Activated CD8-positive, alpha-beta memory T cell treated with anti-CD3 and anti-CD28 coated beads, Interleukin-2, amount 10 ng/mL, durations not matched to agents 7 days and 5 days (primary cell): ENCODE measurements at places on chromosomes 6 and 20.

DNA sequence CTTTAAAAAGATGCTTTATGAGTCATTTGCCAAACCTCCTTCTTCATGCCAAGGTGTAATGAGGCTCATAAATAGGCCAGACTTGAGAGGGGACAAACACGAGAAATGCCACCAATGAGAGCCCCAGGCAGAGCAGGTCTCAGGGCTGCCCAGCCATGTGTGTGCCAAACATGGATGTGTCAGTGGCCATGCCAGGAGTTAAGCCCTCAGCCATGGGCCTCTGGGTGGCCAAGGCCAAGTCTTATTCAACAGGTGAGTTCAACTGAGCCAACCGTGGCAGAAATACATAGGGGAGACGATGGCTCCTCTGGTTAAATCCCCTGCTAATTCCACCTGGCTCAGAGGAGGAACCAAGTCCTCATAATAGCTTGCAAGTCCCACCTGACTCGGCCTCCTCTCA, 358.8 kb downstream of the PREX1 start:
- no peak for DNase-seq

DNA sequence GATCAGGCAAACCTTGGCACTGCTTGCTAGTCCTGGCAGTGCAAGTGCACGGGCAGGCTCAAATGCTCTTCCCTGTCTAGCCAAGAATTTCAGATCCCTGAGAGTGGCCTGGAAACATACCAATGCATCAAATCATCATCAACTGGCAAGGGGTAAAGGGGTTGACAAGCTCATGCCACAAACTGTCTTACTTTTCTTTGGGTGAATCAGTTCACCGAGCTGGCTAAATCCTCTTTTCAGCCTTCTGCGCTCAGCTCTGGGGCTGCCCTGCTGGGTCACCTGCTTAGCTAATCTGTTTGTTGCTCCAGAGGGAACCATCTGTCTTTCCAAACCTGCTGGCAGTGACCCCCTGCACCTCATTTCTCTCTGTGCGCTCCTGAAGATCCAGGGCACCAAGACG, 59.5 kb downstream of the LYRM4 start:
- DNase-seq: no peak

DNA sequence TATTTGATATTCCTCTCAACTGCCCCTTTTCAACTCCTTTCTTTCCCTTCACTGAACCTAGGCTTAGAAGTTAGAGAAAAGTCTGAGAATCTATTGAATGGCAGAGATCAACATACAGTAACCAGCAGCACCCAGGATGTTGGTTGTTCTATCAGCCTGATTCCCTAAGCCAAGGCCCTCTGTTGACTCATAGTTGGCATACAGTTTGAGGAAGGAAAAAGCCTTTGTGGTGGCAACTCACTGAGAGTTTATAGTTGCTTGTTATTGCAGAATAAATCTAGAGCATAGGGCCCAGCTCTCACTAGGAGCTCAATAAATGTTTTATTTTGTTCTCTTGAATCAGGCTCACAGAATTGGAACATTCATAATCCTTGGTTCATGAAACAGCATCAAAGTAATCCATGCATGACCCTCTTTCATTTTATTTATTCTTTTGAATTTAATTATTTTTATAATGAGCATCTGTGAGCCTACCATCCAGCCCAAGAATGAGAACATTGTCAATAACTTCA, 119.1 kb upstream of the ADGRF1 start:
- DNase-seq: no peak

DNA sequence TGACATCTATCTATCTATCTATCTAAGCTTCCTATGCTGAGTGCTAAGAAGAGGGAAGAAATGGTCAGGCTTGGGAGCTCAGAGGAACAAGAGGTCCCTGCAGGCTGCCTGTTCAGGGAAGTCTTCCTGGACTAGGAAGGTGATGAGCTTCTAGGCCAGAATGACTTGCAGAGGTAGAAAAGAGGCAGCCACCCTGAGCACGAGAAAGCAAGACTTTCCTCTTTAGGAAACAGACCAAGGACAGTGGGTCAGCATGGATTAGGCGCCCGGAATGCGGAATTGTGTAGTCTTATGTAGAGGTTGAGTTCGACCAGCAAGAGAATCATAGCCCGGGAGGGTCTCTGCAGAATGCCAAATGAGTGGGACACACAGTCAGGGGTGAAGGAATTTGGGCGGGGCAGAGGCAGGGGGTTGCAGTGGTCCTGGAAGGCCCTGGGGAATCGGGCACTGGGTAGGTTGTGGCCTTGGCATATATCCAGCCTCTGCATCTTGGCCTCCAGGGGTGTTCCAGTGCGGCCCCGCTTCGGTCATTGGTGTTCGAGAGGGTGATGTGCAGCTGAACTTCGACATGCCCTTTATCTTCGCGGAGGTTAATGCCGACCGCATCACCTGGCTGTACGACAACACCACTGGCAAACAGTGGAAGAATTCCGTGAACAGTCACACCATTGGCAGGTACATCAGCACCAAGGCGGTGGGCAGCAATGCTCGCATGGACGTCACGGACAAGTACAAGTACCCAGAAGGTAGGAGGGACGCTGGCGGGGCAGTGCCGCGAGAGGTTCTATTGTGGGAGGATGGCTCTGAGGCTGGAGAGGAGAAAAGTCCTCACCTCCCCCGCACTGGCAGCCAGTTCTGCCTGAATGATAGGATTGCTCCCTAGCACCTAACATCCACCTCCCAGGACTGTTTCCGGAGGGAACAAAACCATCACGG, 32.1 kb downstream of the TGM3 start:
- no peak for DNase-seq

DNA sequence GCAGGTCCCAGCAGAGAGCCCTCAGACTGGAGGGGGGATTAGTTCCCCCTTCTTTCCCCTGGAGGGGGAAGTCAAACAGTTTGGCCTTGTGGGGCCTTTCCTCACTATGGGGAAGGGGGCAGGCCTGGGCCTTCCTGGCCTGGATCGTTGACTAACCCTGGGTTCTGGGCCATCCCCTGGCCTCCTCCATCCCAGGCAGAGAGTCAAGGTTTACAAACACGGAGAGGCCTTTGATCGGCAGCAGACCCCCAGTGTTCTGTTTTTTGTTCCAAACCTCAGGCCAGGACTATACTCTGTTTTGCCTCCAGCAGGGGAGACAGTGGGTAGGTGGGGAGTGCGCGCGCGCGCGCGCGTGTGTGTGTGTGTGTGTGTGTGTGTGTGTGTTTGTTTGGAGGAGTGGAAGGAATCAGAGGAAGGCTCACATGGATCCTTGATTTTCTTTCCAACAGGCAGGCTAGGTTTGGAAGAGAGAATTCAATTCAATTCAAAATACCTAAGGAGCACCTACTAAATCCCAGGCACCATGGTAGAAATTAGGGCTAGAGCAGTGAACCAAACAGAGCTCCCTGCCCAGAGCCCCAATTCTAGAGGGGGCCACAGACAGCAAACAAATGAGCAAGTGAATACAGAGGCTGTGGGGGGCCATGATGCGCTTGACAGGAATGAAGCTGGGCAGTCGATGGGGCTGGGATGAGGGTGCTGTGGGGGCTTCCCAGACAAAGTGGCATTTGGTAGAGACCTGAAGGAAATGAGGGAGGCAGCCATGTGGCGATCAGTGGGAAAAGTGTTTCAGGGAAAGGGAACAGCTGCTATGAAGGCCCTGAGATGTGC, 14.8 kb downstream of the TP53RK start:
- DNase-seq: peak; percentile 23

GRCh38 chr20:18256440-18257090, 31.8 kb upstream of the ZNF133 start:
- DNase-seq: no peak

DNA sequence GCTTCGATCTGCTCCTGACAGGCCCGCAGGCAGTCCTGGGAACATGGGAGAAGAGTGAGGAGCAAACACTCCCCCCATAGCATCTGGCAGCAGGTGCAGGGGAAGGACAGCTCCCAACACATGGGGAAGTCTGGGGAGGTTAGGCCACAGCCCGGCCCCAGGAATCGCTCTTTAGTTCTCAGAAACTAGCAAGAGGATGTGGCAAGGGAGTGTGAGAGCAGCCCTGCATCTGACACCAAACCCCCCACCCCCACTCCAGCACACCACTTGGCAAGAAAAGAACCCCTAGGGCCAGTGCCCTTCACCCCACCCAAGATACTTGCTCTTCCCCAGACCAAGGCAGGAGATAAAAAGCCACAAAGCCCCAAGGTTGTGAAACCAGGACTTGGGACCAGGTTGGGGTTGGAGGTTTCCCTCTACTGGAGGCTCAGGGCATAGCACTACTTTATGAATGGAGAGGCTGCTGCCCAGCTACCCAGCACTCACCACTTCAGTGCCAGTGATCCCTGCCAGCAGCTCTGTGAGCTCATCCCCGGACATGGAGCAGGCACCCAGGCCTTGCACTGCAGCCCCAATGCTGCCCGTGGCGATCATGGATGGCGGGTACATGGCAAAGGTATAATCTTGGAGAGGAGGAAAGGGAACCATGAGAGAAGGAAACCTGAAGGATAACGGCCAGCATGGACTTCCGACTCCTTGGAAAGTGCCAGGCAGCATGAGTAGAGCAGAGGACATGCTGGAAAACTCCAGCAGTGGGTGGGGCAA, 5.4 kb downstream of the CCND3 start:
- peak; percentile 98 for DNase-seq

- DNase-seq: no peak
Observed at GRCh38 chr6:7145885-7146828, 38.4 kb downstream of the RREB1 start.

DNA sequence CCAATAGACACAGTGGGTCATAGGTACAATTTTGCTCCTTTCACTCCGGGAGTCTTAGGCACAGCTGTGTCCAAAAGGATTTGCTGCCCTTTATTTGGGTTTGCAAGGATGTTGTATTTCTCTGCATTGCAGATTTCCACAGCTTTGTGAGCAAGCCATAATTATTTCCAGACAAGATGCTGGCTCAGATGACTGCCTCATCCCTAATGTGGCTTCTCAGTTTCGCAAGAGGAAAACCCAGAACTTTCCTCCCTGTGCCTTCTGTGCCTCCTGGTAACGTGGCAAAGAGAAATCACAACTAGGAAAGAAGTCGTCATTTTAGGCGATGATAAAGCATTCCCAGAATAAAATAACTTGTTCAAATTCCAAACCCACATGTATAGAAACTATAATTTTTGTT, 33.7 kb downstream of the FAM50B start:
- DNase-seq: no peak

- DNase-seq: no peak
Observed at GRCh38 chr6:56406276-56407269, 159.2 kb upstream of the COL21A1 start.
